ENCODE measurements at places on chromosomes 1 and 21. TPM values are rescaled to one million over a fixed set of nuclear protein-coding genes. Genes with fewer than 3 reads are reported as not detected.

- H3K4me3 ChIP-seq: no peak overlapping the region
- no peaks in the 10 kb centered on the region for H3K27me3 ChIP-seq
- peaks cover 4% of the 10 kb centered on the region for H3K4me1 ChIP-seq
- no peaks in the 10 kb centered on the region for H3K36me3 ChIP-seq
- no peak for DNase-seq
- no peak overlapping the region for H3K27ac ChIP-seq
Measured at GRCh38 chr1:200520735-200521134, 99.8 kb downstream of the KIF14 start.

- H3K4me1 ChIP-seq: no peaks in the 10 kb centered on the region
- no peak for DNase-seq
- peaks cover 2% of the 10 kb centered on the region for H3K27me3 ChIP-seq
Measured at GRCh38 chr1:5120559-5120958, 466.1 kb downstream of the AJAP1 start.

DNA sequence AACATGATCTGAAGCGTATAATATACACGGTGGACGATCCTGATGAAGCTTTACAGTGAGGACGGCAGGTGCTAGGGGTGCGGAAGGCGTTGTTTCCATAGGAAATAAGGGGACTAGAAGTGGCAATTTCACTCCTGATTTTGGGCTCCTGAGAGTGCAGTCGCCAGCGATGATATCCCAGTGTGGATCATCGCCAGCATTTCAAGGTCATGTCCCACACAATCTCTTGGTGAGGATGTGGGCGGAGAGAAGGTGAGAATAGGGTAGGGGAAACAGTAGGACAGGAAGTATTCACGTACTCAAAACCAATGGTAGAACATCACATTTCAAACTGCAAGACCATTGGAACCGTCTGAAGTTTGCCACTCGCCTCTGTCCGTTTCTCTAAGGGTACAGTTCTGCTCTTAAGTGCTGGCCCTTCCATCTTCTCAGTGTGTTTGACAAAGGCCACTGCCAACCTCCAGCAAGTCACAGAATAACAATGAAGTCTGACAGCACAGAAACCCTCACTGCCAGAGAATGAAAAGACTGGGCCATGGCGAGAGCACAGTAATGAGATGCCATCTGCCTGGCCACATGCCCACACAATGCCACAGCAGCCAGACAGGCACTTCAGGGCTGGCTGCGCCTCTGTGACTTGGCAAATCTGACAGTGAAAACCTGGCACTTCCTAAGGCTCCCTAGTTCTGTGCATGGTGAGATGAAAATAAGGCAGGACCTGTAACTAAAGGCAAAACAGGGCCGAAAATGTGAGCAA, 27.9 kb downstream of the PCSK9 start:
- H3K4me1 ChIP-seq: peaks cover 76% of the 10 kb centered on the region
- no peak overlapping the region for H3K27ac ChIP-seq
- peaks cover 43% of the 10 kb centered on the region for H3K36me3 ChIP-seq
- H3K4me3 ChIP-seq: no peak overlapping the region
- DNase-seq: peak; percentile 56
- H3K27me3 ChIP-seq: no peaks in the 10 kb centered on the region

GNG4 gene
- total RNA-seq: 0.27 TPM

DNA sequence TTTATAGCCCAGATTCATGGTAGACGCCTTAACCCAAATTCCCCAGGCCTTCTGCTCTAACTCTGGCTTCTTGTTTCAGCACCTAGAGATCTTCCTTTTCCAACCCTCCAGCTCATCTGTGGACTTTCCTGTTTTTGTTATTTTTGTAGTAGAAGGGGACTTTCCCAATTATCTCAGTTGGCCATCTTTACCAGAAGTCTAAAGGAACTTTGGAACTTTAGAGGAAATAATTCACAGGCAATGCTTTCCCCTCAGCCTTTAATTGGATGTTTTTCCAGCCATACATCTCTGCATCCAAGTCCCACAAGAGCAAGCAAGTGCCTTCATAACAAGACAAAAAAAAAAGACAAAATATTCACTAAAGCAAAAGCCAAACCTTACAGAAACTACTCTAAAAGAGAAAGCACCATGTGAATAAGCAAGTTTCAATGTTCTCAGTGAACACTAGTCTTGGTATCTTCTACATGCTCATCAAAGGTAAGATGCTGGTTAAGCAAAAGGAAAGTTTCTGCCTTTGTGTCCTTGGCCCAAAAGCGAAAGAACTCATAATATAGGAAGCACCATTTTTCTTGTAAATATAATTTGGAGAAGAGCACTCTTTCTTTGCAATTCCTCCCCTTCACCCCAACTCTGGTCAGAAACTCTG, 377.3 kb downstream of the SETD4 start:
- DNase-seq: peak; percentile 57
- H3K36me3 ChIP-seq: no peaks in the 10 kb centered on the region
- no peak overlapping the region for H3K4me3 ChIP-seq
- H3K27ac ChIP-seq: no peak overlapping the region
- no peaks in the 10 kb centered on the region for H3K4me1 ChIP-seq

LCE2C gene
- total RNA-seq: not detected

ASCL5 gene
- 0.04 TPM for total RNA-seq

ERRFI1 gene
- total RNA-seq: 3.9 TPM

FMO5 gene
- 1.0 TPM for total RNA-seq

RNU1-2 gene
- 2,384 TPM for total RNA-seq

DNA sequence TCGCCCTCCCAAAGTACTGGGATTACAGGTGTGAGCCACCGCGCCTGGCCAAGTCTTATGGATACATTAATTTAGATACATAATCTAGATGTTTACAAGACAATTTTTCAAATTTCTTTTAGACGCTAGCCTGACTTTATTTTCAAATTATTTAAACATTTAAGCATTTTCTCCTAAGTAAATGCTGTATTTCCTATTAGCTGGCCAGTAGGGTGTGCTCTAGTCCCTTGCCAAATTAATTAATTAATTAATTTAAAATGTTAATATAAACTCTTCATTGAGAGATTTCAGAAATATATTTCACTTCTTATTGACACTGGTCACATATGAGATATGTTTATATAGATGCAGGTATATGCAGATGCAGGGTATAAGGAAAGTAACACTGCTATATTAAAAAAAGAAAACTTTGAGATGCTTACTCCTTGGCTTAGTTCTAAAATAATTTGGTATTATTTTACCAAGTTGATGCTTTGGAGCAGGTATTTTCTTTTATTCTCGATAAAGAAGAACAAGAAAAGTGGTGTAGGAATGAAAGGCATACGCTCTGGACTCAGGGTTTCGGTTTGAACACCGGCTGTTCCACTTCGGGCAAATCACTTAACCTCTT, 5.2 kb upstream of the ERRFI1 start:
- H3K36me3 ChIP-seq: no peaks in the 10 kb centered on the region
- DNase-seq: peak; percentile 54
- H3K4me1 ChIP-seq: peaks cover 10% of the 10 kb centered on the region
- H3K27me3 ChIP-seq: peaks cover 9% of the 10 kb centered on the region
- no peak overlapping the region for H3K27ac ChIP-seq

DNA sequence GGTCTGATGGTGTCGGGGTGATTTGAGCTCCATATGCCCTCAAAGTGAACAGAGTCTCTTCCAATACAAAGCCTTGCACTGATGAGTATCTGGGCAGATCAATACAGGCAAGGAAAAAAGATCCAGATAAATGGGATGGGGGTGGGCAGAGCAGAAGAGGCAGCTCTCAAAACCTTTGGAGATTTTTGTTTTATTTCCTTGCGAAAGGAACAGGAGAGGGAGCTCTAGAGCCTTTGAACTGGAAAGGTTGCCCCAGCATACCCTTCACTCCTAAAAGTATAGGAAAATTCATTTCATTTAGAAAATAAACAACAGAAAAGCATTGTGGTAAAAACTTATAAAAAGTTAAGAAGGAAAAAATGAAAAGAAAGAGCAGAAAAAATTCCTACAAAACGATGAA, 31.4 kb upstream of the OLIG2 start:
- H3K27me3 ChIP-seq: peaks cover 25% of the 10 kb centered on the region
- H3K36me3 ChIP-seq: no peaks in the 10 kb centered on the region
- no peak overlapping the region for H3K27ac ChIP-seq
- H3K4me1 ChIP-seq: no peaks in the 10 kb centered on the region

DNA sequence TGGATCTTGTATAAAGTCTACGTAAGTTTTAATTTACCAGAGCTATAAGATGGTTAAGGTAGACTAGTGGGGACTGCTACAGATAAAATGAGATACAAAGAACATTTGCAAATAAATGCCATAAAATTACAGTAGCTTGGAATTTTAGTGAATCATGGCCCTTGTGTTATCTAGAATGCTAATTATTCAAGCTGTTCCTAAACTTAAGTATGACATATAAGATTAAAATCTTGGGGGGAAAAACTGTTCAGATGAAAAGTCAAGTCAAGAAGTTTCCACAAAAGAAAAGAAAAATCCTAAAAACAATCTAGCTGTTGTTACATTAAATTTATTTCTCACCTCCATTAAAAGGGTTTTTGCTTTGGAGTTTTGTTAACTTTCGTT, 51.7 kb downstream of the SIM2 start:
- peak overlapping the region; percentile 77 for H3K27ac ChIP-seq
- peaks cover 8% of the 10 kb centered on the region for H3K36me3 ChIP-seq
- H3K4me1 ChIP-seq: peaks cover 21% of the 10 kb centered on the region
- H3K4me3 ChIP-seq: no peak overlapping the region
- DNase-seq: no peak

DNA sequence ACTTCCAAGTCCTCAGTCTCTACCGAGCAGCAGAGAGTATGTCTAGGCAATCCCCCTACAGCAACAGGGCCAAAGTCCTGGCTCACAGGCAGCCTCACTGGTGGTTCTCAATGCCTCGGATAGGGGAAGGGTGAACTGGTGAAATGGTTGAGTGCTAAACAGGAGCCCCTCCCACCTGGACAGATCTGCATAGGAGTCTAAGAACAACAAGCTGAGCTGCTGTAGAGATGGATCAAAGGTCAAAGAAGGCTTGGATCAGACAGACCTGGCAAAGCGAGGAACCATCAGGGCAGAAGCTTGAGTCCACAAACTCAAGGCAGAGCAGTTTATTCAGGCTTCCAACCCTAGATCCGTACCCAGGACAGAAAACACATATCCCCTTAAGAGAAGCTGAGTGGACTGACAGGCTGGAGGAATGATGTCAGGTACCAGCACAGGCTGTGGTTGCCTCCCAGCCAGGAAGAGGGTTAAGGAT, 31.8 kb downstream of the RABIF start:
- H3K4me3 ChIP-seq: no peak overlapping the region
- no peaks in the 10 kb centered on the region for H3K27me3 ChIP-seq
- H3K4me1 ChIP-seq: peaks cover 15% of the 10 kb centered on the region
- H3K36me3 ChIP-seq: no peaks in the 10 kb centered on the region
- no peak overlapping the region for H3K27ac ChIP-seq
- DNase-seq: no peak

RAB42 gene
- 8.7 TPM for total RNA-seq

- H3K27me3 ChIP-seq: no peaks in the 10 kb centered on the region
- no peaks in the 10 kb centered on the region for H3K36me3 ChIP-seq
- DNase-seq: no peak
- no peak overlapping the region for H3K4me3 ChIP-seq
Measured at GRCh38 chr1:198649968-198650338, 11.1 kb downstream of the PTPRC start.

GRCh38 chr1:199861020-199861795, 166.3 kb upstream of the NR5A2 start:
- no peak overlapping the region for H3K27ac ChIP-seq
- no peaks in the 10 kb centered on the region for H3K27me3 ChIP-seq
- DNase-seq: peak; percentile 5
- no peaks in the 10 kb centered on the region for H3K36me3 ChIP-seq
- no peak overlapping the region for H3K4me3 ChIP-seq

DNA sequence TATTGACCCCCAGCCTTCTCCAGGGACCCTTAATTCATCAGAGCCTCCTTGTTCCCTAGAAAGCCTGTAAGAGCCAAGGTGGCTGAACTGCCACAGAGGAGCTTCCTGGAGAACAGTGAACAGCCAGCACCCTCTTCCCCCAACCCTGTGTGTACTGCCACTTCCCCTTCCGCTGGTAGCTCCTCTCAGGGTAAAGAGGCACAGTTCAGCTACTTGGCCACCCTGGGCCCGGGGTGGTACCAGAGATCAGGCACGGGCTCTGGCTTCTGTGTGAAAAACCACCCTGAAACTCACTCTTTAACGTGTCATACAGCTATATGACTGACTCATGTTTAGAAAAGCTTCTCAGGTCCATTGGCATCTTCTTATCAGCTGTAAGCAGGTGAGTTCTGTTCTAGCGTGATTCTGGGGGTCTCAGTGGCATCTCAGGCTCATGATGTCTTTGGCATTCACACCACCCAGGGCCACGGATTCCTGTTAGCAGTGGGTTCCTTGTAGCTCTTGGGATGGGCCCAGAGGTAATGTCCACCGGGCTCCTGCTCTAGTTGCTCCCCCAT, 22.4 kb downstream of the ARMH1 start:
- no peaks in the 10 kb centered on the region for H3K36me3 ChIP-seq
- no peaks in the 10 kb centered on the region for H3K27me3 ChIP-seq
- H3K4me3 ChIP-seq: no peak overlapping the region
- H3K27ac ChIP-seq: no peak overlapping the region

DNA sequence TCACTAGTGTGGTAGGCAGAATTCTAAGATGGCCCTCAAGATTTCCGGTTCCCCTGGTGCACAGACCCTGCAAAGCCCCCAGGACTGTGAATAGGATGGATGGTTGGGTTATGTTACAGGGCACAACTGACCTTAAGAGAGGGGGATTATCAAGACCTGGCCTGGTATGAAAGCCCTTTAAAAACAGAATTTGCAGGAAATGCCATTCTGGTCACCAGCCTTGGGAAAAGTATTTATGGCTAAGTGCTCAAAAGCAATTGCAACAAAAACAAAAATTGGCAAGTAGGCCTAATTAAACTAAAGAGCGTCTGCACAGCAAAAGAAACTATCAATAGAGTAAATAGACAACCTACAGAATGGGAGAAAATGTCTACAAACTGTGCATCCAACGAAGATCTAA, 144.7 kb upstream of the EDN2 start:
- H3K27ac ChIP-seq: no peak overlapping the region
- H3K36me3 ChIP-seq: no peaks in the 10 kb centered on the region

- peak overlapping the region; percentile 83 for H3K27ac ChIP-seq
- H3K27me3 ChIP-seq: peaks cover 16% of the 10 kb centered on the region
- DNase-seq: peak; percentile 92
Measured at GRCh38 chr1:201649761-201650622, 111.1 kb downstream of the NAV1 start.

HOOK1 gene
- total RNA-seq: 1.9 TPM

DRAXIN gene
- 0.27 TPM for total RNA-seq

DNA sequence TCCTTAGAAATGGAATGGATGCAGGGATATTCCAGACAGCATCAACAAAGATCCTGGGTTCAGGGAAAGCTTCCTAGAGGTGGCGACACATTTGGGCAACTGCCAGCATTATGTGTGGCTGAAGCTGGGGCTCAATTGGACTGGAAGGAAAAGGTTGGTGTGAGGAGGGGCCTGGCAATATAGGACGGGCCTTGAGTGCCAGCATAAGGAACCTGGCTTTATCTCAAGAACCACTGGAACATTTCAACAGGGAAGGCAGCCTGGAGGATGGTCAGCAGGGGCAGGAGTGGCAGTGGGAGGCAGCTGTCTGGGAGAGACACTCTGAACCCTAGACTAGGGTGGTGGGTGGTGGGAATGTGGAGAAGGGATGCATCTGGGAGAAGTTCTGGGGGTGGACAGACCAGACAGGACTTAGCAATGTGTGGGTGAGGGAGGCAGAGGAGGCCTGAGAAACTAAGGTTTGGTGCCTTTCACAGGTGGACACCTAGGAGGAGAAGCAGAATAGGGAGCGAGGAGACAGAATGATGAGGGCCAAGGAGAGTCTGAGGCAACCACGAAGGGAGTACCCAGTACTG, 3.5 kb downstream of the SH3BGRL3 start:
- peaks cover 13% of the 10 kb centered on the region for H3K36me3 ChIP-seq
- peaks cover 73% of the 10 kb centered on the region for H3K4me1 ChIP-seq
- H3K27ac ChIP-seq: no peak overlapping the region
- no peaks in the 10 kb centered on the region for H3K27me3 ChIP-seq
- no peak overlapping the region for H3K4me3 ChIP-seq
- DNase-seq: no peak

GRCh38 chr1:166570954-166571353, 268.3 kb upstream of the POGK start:
- no peak for DNase-seq
- H3K27ac ChIP-seq: no peak overlapping the region
- no peak overlapping the region for H3K4me3 ChIP-seq
